NCI-H1092 treated with DMSO at 0.1 percent for 48 hours (cell line): ENCODE measurements at places on chromosomes 1 and 21.

DNA sequence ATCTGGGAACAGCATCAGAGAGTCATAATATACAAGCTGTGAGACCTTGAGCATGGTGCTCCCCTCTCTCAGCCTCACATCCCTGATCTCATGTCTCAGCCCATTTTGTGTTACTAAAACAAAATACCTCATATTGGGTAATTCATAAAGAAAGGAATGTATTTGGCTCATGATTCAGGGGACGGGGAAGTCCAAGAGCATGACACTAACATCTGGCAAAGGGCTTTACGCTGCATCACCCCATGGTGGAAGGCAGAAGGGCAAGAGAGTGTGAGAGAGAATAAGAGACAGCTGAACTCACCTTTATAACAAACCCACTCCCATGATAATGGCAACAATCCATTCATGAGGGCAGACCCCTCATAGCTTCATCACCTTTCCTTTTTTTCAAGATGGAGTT is 36.5 kb downstream of the RNASEL start:
- no peak for DNase-seq

DNA sequence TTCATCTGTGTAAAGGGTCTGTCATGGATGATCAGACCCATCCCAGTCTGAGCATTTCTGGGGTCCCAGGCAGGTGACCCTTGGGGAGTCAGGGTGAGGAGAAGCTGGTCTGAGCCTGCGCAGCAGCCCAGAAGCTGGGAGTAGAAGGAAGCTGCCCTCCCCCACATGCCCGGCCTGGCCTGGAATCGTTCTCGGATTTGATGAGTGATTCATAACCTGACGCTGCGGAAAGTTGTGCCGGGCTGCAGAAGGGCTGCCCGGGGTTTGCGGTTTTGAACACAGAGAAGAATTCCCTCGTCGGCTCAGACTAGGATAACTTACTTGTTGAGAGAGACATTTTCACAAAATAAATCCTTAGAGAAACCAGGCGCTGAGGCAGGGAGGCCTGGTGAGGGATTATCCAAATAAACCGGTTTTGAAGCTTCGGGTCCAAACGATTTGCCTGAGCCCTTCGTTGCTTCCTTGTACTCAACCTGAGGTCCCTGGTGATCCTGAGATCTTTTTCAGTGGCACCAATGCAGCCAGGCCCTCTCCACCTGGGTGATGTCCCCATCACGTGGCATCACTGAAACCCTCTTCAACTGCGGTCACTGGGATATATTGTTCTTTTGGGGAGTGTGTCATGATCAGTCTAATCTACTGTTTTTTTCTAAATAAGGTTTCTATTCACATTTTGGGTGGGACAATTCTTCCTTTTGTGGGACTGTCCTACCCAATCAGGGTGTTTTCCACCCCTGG is 29.2 kb downstream of the EPHB2 start:
- no peak for DNase-seq

DNA sequence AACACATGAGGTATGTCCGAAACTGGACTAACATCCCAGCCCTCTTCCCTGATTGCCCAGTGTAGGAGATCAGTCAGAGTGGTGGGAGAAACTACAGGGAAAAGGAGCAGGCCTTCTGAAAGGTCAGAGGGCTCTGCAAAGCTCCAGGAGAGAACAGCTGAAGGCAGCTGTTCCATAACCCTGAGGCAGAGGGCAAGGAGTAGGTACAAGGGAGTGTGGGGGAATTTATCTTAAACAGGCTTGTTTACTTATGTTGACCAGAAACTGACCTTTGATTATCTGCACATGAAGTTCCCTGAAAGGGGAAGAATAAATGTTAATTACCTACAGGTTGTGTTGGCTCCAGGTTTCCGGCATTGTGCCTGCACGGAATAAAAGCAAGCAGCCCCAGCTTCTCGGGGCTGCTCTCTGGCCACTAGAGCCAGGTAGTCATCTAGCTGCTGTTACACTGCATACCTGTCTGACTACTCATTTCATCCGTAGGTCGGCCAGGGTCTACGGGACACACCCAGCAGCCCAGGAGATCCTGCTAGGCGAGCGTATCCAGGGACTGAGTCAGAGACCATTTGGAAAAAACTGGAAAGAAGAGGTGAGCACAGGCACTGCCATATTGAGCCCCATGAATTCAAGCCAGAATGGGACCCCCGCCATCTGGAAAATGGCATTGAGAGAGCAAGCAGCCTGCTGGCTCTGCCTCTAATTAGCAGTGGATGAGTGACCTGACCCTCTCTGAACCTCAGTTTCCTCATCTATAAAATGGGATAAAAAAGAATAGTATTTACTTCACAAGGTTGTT is 14.9 kb upstream of the PAQR7 start:
- DNase-seq, result no peak

DNA sequence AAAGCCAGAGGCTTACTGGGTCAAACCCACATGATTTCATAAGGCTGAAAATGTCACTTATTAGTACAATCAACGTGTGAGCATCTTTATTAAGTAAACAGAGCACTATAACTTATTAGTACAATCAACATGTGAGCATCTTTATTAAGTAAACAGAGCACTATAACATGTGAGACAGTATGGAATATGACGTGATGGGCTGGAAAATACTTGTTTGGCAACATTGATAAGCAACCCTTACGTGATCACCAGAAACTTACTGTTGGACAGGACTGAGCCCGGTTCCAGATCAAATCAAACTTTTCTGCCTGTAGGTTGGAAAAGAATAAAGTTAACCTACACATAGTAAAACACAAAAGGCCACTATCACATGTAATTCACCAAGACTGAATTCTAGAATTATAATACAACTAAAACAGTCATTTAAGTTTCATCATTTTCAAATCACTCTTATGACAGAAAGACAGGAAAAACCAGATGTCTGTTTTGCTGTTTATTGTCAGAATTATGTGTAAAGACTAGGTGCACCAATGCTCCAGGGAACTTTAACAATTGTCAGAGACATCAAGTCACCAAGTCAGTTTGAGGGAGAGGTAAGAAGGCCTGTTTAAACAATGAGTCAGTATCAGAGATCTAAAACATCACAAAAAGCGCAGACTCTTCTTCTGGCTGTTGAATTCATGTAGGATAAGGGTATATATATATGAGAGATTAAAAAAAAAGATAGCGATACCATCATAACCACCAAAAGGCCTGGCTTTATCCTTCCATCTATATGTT is 15.7 kb downstream of the ATPAF1 start:
- DNase-seq, result no peak

- no peak for DNase-seq
Observed at GRCh38 chr1:239717097-239717917, 330.9 kb downstream of the CHRM3 start.

DNA sequence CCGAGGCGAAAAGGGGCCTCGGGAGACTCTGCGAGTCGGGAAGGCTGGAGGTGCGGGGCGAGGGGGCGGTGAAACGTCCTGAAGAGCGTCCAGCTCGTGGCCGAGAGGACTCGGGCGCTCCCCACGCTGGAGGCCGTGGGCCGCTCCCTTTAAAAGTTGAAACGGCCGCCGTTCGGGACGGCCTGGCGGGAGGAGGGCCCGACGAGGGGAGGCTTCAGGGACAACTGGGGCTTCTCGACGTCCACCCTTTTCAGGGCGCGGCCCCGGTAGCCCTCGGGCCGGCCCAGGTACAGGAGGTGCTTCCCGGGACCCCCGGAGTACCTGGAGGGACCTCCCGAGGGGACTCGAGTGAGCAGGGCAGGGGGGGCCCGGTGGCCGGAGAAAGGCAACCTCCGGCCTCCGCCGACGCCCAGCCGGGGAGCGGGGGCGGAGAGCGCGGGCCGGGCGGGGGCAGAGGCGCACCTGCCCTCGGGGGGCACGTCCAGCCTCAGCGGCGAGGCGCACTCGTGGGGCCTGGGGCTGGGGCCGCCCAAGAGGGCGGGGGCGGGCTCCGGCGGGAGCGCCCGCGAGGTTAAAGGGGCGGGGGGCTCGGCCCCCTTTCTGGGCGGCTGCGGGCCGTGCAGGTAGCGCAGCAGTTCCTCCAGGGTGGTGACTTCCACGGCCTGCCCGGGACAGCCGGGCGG is 14.0 kb downstream of the SEMA6C start:
- no peak for DNase-seq

- no peak for DNase-seq
Observed at GRCh38 chr1:155892796-155893195, 18.4 kb downstream of the RIT1 start.

DNA sequence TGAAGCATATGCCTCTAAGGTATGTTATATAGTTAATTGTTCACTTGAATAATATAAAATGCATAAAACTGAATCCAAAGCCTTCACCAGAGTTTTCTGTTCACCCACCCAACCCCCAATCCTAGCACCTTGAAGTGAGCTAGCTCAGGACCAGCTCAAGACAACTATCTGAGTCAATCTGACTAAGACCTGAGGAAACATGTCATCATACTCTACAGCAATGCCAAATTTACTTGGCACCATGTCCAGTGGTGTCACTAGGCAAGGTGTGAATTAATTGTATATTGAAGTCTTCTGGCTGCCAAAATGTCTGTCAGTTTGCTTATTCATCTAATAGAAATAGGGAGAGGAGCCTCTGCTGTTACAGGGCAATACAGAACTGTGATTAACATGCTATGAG is 3.8 kb downstream of the DNASE2B start:
- DNase-seq, result no peak

GRCh38 chr1:59687081-59687480 is 127.7 kb upstream of the HOOK1 start:
- peak; percentile 37 for DNase-seq

GRCh38 chr1:69752831-69753230 is 185.1 kb downstream of the LRRC7 start:
- DNase-seq, result no peak

GRCh38 chr1:7651203-7651602 is 119.9 kb upstream of the VAMP3 start:
- peak; percentile 44 for DNase-seq

DNA sequence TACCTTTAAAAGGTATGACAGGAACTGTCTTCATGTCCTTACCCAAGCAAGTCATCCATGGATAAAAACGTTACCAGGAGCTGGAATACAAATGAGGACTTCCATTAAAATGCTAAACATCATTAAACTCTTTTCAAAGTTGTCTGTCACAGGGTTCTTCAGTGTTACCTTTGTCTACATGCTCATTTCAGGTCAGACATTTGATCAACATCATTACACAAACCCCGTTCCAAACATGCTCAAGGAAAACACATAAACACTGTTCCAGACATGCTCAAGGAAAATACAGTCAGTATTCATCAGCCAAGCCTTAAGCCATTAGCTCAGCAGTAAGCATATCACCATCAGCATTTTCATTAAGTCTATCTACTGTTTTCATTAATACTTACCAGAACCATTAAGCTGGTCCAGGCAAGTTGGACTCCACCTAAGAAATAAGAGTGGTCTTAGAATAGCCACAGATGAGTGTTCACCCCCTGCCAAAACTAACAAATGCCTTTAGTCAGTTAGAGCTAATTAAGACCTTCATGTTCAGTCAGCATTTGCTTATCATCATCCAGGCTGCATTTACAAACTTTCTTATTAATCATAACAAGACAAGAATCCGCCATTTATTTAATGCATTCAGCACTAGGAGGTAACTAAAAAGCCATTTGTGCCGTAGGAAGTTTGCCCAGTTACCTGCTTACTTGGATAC is 2.2 kb downstream of the GAS5 start:
- DNase-seq, result no peak

DNA sequence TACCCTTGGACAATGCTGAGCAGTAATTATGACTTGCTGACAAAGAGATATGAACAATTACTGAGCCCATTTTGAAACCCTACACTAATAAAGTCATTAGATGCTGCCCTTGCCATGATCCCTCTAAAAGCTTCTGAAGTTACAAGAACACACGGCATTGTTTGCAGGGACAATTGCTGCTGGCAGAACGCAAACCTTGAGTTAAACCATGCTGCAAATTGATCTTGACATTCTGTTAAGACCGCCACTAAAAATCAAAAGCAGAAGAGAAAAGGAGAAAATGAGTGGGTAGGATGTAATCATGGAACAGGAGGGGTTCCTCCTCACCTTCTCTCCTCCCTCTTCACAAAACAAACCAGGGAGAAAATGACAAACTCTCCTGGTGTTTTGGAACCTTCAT is 136.2 kb upstream of the DMRTA2 start:
- peak; percentile 18 for DNase-seq

GRCh38 chr1:217525773-217526490 is 105.0 kb downstream of the GPATCH2 start:
- DNase-seq, result no peak

DNA sequence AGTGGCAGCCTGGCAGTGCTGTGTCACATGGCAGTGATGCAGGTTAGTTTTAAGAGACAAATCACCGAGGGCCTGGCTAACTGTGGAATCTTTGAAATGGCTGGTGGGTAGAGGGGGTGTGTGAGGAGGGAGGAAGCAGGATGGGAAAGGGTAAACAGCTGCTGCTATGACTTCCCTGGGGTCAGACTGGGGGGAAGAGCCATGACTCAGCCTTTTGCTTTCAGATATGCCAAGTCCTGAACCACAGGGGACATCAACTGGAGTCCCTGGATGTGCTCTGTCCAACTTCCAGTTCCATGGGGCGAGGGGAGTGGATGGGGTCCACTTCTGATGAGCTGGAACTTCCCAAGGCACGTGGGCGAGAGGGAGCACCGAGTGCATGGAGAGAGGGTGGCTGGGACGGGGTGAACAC is 121.1 kb upstream of the ADAR start:
- DNase-seq, result no peak

DNA sequence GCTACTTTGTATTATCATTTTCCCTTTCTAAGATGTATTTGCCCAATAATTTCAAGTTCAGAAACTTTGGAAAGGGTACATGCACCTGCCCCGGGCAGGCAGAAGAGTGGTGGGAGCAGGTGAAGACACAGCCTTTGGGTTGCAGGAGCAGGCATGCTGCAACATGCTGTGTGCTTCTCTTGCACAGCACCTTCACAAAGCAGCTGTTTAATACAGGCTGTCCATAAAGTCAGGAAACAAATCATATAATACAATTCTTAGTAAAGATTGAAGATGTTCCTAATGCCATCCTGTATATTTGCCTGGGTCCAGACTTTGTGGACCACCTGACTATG is 182.9 kb downstream of the ZNF281 start:
- no peak for DNase-seq

DNA sequence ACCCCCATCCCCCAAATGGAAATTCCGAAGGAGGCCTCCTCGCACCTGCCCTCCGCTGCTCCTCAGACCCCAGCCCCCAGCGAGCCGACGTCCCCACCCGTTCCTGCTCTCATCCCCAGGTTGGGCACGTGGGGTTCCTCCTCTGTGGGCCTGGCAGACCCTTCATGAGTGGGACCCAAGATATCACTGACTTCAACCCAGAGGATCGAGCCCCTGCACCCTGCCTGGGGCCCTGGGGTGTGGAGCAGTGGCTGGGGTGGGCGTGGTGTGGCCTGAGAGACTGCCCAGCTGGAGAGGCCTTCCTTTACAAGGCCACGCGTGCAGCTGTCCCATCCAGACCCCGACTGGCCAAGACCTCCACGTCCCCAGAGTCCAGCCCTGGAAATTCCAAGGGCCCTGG is 17.6 kb upstream of the ARHGEF16 start:
- no peak for DNase-seq

GRCh38 chr1:52636721-52637695 is 4.0 kb downstream of the SHISAL2A start:
- no peak for DNase-seq

- DNase-seq, result no peak
Observed at GRCh38 chr1:222012816-222013215, 270.9 kb upstream of the DUSP10 start.

GRCh38 chr1:79113836-79114235 is 107.3 kb upstream of the ADGRL4 start:
- no peak for DNase-seq
